ENCODE measurements at places on chromosomes 7 and 10.

DNA sequence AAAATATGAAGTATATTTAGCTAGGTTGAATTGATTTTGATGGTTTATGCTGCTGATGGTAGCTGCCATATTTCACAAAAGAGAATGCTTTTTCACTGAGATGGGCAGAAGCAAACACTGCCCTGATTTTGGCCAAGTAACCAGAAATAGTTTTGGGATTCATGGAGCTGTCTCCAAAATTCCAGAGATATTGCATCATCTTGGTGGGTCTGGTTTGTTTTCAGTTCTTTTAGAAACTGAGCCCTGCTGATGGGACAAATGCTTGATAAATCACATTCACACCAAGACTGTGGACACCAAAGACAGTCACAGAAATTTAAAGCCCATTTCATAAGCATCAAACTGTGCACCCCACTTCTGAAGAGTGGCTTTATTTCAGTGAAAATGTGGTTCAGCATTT lies 140.5 kb downstream of the BICC1 start:
- DNase-seq = no peak

DNA sequence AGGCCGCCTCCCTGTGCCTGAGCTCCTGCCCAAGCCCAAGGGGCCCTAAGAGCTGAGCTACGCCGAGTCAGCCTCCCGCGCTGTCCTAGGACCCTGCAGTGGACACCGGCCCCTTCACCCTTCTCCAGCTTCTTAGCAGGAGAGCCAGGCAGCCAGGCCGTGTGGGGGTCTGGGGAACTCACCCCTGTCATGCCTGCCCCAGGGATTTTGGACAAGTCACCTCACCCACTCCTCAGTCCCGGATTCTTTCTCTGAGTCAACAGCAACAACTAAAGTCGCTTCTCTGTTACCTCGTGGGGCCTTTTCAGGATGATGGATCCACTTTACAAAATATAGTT lies 79.3 kb downstream of the MKI67 start:
- DNase-seq = no peak

GRCh38 chr10:42149722-42150427 lies 488.5 kb downstream of the ZNF33B start:
- DNase-seq = no peak

- DNase-seq = no peak
These were observed 45.1 kb downstream of the RPS24 start for GRCh38 chr10:78078539-78079330.

- no peak for DNase-seq
These were observed 50.3 kb upstream of the DOCK1 start for GRCh38 chr10:126854726-126855495.

DNA sequence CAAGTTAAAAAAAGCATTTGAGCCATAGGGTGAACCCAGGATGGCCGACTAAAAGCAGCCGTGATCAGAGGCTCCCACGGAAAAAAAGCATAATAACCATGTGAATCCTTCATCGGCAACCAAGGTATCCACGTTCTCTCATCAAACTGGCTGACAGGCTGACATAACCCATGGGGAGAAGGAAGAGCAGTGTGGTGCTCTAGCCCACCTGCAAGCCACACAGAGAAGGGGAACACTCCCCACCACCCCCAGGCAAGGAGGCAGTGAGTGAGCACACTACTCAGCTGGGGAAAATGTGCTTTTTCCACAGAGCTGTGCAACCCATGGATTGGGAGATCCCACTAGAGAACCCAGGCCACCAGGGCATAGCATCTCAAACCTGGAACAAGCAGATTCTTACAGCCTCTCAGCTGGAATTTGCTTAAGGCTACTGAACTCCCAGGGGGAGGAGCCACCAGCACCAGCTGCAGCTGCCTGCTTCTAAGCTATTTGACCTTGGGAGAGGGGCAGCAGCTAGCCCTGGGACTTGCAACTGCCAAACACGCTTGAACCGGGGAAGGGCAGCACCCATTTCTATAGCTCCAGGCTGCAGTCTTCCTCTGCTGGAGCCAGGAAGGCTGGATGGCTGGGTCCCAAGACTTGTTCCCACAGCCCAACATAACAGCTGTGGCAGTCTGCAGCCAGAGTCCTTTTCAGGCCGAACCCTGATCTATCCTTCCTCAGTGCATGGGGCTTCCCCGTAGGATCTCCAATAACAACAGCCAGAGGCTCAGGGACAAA lies 178.2 kb upstream of the NRG3 start:
- DNase-seq = no peak

GRCh38 chr10:24495666-24496460 lies 227.8 kb downstream of the ARHGAP21 start:
- no peak for DNase-seq

GRCh38 chr7:129769866-129770808 lies 158.6 kb downstream of the NRF1 start:
- DNase-seq = no peak

DNA sequence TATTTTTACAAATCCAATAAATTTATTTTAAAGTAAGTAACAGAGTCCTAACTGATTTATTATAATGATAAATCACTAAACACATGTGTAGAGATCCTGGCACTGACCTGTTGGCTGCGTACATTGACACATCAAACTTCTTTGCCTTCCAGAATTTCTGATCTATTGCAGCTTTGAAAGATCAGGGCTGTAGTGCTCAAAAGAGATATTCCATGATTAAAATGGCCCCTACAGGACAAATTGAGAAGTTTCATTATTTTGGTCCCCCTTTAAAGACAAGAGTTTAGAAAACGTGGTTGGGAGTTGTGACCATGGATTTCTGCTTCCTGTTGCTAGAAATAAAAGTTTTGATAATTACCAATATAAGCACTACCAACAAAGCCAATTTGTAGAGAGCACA lies 87.7 kb upstream of the PDK4 start:
- peak; percentile 29 for DNase-seq

DNA sequence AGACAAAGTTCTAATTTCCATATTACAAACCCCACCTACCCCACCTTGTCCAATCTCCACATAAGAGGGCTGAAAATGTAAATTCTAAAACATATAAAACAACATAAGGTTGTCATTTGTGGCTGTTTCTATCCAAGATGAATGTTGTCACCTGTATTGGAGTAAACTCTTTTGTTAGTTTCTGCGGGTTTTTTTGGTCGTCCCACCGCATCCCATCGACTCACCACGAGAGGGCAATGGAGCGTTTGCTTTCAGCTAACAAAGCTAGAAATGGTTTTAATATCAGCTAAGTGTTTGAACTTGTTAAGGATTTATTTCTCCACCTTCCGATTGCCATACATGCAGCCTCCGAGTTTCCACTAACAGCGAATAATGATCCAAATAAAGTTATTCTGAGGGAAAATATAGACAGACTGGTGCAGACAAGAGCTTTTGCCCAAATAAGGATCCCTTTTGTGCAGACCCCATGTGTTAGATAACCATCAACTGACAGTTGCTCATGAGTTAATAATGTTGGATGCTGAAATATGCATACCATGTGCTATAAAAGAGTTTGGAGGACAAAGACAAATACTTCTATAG lies 137.2 kb downstream of the ARID5B start:
- peak; percentile 71 for DNase-seq

- DNase-seq = no peak
These were observed 3.2 kb upstream of the LIPN start for GRCh38 chr10:88756660-88757059.

DNA sequence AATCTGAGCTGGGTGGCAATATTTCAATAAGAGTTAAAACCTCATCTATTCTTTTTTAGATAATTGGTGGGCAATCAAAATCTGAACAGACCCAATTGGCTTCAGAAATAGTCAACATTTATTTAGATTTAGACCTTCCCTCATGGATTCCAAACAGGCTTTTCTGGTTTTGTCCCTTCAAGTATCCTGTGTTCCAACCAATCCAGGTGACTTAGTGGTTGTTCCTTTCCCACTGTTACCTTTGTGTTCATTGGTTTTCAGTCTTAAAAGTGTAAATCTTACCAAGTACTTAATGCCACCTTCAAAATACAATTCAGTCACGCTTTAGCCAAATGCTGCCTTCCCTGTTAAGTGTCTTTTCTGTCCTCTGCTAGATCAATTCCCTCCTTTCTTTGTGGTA lies 85.9 kb downstream of the AHR start:
- no peak for DNase-seq

- no peak for DNase-seq
These were observed at the start of gene HPSE2 for GRCh38 chr10:99235658-99236626. Gene HPSE2 (minus strand): TSS chr10:99235852.

DNA sequence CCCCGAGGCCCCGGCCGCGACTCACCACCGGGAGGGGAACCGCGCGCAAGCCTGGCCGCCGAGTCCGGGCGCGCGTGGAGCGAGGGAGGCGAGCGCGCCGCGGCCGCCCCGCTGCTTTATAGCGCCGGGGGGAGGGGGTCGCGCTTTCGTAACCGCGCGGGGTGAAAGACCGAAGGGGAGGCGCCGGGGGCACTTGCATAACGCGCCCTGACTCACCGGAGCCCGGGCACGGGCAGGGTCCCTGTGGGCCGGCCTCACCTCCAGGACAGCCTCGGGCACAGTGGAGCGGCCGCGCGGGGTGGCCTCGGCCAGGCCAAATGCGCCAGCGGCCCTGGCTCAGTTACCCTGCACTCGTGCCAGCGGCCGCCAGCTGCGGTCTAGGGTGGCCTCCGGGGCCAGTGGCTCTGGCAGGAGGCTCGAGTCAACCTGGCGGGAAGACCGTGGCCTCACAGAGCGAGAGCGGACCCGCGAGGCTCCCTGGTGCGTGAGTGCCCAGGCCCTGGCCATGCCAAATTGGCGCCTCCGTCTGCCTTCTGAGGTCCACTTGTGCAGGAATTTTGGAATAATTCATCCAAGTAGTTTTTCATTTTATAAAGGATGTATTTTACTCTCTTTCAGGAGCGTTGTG lies at the start of gene RBP4:
TSS of gene RBP4 (minus strand) at position 90 of the 628 bp plus-strand sequence. CDS start 207 bp downstream, outside the sequence.
- no peak for DNase-seq

DNA sequence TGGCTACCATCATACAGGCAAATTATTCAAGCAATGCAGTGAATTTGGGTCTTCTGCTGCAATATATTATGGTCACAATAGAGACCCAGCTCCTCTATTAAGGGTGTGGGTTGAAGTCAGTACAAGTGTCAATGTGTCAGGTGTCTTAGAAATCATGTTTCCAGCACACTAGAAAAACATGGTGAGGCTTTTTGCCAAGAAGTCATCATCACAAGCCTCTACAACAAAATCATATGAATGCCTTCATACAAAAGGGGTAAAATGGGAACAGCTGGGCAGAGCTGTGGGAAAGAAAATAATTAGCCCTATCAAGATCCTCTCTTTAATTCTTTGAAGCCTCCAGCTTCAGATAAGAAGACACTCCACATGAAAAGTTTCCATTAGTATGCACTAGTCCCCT lies 37.2 kb downstream of the FAM13C start:
- DNase-seq = no peak

Data from inflammatory macrophage treated with lipopolysaccharide for 4 hours (primary cell).